ENCODE measurements at places on chromosomes 12 and 14.

DNA sequence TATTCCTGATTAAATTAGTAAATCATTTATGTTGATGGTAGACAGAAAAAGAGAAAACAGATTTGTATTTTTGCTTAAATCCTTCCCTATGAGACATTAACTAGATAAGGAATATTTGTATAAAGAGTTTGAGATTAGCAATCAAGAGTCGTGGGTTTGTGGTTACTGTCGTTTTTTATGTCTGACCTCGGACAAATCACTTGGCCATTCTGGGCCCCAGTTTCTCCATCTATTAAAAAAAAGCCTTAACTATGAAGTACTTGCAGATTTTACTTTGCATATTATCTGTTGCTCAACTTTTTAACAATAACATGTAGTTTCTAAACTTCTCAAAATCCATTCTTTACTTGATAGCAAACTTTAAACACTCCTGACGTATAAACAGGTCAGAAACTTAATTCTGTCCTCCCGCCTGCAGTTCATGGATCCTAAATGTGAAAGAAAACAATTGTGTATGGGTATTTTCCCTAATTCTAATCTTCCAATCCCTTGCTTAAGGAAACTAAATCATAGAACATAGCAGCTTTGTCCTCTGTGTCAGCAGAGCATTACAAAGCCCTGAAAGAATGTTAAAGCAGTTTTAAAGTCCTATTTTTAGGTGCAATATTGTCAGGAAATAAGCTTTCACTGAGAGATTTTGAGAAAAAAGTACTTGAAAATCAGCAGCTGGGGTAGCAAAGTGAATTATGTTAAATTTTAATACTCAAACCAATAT lies 118.2 kb downstream of the GPR135 start:
- DNase-seq: no peak

GRCh38 chr12:92585115-92585727 lies 117.6 kb upstream of the PLEKHG7 start:
- DNase-seq: no peak

GRCh38 chr14:44404036-44404435 lies 103.0 kb downstream of the FSCB start:
- no peak for DNase-seq

GRCh38 chr14:101958418-101959180 lies 5.8 kb upstream of the DYNC1H1 start:
- no peak for DNase-seq

GRCh38 chr12:99157946-99158345 lies 489.6 kb upstream of the GARIN6 start:
- DNase-seq: no peak

- DNase-seq: no peak
These were observed 41.6 kb downstream of the PIK3C2G start for GRCh38 chr12:18302809-18303430.

- no peak for DNase-seq
These were observed 262.6 kb downstream of the ADAMTS20 start for GRCh38 chr12:43289426-43289801.

DNA sequence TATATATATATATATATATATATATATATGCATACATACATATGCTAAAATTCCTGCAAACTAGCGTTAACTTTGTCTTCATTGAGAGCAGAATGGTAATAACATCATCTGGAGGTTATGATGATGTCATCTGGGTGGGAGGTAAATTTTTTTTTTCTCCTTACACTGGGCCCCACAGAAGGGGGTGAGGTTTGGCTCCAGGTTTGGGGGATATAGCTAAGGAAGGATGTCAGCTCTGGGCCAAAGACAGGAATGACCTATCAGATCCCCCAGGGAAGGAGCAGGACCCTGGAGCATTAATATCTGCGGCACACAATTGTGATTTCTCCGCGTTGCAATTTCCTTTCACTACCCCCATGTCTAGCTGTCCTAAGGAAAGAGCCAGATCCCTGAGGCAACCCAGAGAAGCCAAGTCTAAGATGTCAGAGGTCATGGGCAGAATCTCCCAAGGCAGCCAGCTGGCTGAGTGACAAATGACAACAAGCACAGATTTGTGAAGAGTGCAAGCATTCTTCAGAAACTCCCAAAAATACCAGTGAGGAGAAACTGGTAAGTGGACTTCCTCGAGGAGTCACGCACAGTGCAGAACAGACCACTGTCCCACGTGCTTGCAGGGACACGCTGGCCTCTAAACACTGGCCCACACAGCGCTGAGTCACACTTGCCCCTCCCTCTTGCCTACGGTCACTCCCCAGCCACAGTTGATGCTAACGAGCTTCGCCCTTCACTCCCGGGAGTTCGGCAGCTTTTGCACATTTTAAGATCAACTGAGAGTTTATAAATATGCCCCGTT lies 9.9 kb downstream of the UBC start:
- no peak for DNase-seq

- DNase-seq: no peak
These were observed 450 bp upstream of the TDG start for GRCh38 chr12:103965255-103965589.

GRCh38 chr12:29799591-29799990 lies 15.8 kb upstream of the TMTC1 start:
- no peak for DNase-seq

DNA sequence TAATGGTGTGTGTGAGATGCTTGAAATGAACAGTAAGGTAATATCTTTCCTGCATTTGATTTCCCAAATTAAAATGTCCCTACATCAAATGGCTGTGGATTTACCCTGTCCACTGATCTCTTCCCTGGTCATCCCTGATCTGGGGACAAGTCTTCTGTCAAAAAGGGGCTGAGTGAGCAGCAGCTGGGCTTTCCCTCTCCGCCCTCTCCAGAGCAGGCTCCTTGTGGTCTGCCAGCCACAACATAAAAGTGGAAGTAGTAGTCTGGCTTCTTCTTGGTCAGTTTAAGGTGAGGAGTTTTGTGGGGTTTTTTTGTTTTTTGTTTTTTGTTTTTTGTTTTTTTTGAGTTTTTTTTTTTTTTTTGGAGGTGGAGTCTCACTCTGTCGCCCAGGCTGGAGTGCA lies 25.2 kb upstream of the PLXNC1 start:
- no peak for DNase-seq

- no peak for DNase-seq
These were observed 136.8 kb downstream of the SYT1 start for GRCh38 chr12:79001404-79001803.

- peak; percentile 79 for DNase-seq
These were observed 53.5 kb upstream of the BEGAIN start for GRCh38 chr14:100640471-100641273.

DNA sequence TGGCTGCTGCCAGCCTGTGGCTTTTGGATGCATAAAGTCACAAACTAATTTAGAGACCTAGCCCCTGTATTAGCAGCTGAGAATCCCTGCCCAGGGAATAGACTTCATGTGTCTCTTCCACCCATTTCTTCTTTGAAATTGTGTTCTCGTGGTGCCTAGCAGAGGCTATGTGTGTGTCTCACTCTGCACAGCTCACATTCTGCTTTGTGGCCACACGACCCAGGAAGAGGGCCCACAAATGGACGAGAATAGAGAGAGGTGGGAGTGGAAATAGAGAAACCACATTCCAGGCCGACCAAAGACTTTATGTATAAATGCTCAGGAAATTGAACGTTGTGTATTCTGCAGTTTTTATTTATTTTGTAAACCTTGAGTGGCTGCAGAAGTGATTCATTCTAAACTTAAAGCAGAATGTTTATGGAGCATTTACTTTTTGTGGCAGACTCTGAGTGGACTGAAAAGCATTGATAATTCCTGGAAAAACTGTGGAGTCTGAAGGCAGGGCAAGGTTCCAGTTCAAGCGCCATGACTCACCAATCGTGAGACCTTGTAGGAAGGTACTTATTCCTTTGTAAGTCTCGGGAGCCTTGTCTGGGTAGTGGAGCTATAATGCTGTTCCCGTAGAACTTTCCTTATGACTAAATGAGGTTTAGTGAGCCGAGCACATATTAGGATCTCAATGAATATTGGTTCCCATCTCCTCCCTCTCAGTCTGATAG lies 9.1 kb downstream of the B4GALNT3 start:
- DNase-seq: no peak

GRCh38 chr12:12835378-12836146 lies 22.4 kb downstream of the DDX47 start:
- DNase-seq: no peak

- no peak for DNase-seq
These were observed 400.1 kb upstream of the DDHD1 start for GRCh38 chr14:53553221-53553620.

GRCh38 chr12:53590652-53591051 lies 35.5 kb downstream of the ATF7 start:
- DNase-seq: no peak

DNA sequence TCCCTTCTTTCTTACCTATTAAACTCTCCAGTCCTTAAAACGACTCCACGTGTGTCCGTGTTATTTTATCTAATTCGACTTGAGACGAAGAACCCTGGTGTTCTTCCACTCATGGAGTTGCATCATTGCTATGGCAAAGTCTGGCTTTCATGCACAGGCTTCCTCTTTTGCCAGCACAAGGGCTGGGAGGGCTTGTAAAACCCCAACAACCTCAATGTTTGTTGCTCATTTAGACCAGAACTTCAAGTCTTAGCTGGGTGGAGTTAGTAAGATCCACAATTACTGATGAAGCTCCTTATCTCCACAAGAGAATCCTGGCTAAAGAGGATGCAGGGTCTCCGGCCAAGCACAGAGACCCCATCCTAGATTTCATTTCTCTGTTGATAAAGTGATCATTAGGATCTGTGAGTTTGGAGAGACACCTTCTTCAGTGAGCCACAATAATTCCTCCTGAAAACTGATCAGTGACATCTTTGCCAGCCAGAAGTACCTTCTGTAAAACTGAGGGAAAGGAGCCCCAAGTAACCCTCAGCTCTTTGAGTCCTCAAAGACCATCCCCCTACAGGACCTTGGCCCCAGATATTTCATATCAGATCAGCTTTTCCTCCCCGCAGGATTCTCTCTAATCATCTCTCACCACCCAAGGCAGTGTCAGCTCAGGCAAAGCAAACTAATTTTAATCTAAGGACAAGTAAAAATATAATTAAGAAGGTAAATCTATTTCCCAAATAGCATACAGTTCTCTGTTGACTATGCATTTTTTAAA lies 514.6 kb downstream of the FUT8 start:
- DNase-seq: peak; percentile 49

- no peak for DNase-seq
These were observed 377.7 kb downstream of the GLT1D1 start for GRCh38 chr12:129230995-129231394.

DNA sequence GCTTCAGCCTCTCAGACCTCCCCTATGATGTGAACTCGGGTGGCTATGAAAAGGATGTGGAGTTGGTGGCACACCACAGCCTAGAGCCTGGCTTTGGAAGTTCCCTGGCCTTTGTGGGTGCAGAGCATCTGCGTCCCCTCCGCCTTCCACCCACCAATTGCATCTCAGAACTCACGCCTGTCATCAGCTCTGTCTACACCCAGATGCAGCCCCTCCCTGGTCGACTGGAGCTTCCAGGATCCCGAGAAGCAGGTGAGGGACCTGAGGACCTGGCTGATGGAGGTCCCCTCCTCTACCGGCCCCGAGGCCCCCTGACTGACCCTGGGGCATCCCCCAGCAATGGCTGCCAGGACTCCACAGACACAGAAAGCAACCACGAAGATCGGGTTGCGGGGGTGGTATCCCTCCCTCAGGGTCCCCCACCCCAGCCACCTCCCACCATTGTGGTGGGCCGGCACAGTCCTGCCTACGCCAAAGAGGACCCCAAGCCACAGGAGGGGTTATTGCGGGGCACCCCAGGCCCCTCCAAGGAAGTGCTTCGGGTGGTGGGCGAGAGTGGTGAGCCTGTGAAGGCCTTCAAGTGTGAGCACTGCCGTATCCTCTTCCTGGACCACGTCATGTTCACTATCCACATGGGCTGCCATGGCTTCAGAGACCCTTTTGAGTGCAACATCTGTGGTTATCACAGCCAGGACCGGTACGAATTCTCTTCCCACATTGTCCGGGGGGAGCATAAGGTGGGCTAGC lies 7.0 kb upstream of the RPS26 start:
- peak; percentile 31 for DNase-seq

GRCh38 chr12:55934773-55935172 lies 3.8 kb downstream of the DGKA start:
- DNase-seq: no peak

DNA sequence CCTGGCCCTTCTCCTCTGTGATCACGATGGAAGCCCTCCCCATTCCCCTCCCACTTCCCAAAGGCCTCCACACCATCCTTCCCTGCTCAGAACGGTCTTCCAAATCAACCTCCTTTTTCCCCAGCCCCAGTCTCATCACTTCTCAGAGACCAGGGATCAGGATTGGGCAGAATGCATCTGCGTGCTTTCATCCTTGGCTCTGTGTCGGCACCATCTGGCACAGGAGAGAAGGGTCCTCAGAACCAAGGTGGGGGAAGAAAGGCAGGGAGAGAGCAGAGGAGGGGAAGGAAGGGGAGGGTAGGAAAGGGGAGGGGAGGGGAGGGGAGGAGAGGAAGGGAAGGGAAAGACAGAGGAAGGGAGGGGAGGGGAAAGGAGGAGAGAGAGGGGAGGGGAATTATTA lies 52.4 kb upstream of the FICD start:
- DNase-seq: no peak

- no peak for DNase-seq
These were observed 119.7 kb upstream of the PDE3A start for GRCh38 chr12:20248646-20249045.

- no peak for DNase-seq
These were observed at the start of gene JPH4 for GRCh38 chr14:23578560-23579310. Gene JPH4 (minus strand): TSS chr14:23578790. CDS start chr14:23577453, 1,337 bp downstream.

DNA sequence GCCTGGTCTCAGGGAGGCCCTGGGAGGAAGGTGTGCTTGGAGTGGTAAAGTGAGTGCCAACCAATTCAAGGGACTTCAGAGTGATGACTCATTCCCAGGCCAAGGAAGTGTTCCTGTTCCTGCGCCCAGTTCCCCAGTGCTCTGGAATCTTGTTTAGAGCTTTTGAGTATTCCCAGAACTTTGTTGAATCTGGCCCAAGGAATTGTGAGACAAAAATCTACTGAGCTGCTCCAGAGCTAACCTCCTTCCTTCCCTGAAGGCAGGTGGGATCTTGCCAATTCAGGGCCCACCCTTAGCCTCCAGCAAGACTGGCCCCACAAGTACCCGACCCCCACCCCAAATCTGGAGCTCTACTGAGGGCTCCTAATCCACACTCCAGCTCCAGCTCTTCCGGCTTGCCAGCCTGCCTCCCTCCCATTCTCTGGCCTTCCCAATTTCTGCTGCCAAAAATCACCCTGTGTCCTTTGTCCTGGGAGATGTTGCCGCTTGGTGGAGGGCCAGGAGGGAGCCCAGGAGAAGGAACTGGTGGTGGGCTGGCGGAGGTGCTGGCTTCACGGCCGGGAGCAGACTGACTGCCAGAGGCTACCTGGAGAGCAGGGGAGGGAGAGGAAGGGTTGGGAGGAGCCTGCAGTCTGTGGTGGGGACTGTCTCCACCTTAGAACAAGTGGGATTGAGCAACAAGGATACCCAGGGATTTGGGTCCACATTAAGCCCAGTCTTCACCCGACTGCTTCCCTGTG lies 2.0 kb upstream of the ATN1 start:
- DNase-seq: no peak

GRCh38 chr12:12919666-12920435 lies 28.5 kb downstream of the GPRC5A start:
- no peak for DNase-seq
